Posterior vena cava (tissue), 2 donors: ENCODE measurements at places on chromosomes 1 and 21.

GRCh38 chr1:36866169-36866814, 168.0 kb downstream of the GRIK3 start:
- DNase-seq, result no peak

GRCh38 chr21:20311234-20311787, 686.9 kb upstream of the NCAM2 start:
- no peak for DNase-seq

DNA sequence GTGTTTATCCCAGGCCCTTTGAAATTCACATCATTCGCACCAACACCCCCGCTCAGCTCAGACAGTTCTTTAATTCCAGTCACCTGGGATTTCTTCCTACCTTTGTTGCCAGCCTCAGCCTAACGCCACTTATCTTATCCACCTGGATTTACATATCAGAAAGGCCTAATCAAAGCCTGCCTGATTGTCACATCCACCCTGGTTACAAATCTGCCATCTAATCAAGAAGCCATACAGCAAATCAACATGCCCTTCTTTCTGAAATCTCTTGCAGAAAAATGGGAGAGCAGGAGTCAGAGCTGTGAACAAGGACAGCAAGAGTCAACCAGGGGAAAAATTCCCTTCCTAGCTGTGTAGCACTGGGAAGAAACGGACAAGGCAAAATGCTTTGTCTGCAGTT, 173.2 kb upstream of the DAB1 start:
- DNase-seq, result no peak

- DNase-seq, result peak; percentile 95
Measured at GRCh38 chr1:3543076-3544039, 68.0 kb downstream of the MEGF6 start.

GRCh38 chr1:17539477-17540254, at the start of gene ARHGEF10L:
ARHGEF10L (plus strand) TSS chr1:17539698; CDS start chr1:17580596, 40,898 bp downstream.
- no peak for DNase-seq

DNA sequence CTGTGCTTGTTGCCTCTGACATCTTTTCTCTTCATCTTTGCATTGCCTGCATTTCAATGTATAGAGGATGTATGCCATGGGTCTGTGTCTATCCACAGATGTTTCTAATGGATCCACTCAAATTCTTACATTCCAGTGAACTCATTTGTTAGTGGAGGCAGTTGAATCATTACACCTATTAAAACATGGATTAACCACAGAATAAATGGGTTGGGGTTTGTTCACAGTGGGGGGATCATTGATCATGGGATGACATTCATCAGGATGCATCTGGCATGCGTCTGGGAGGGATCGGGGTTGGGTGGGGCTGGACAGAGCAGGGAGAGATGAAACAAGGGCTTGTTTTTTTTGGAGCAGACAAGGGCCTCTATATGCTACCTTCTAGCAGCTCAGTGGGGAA, 182.5 kb downstream of the RHOU start:
- DNase-seq, result no peak

- DNase-seq, result no peak
Measured at GRCh38 chr1:7669559-7670311, 101.4 kb upstream of the VAMP3 start.
